Activated naive CD8-positive, alpha-beta T cell treated with anti-CD3 and anti-CD28 coated beads, Interleukin-2, amount 10 ng/mL, durations not matched to agents 7 days and 5 days (primary cell): ENCODE measurements at places on chromosomes 4 and X. TPM values are rescaled to one million over a fixed set of nuclear protein-coding genes. Genes with fewer than 3 reads are reported as not detected.

SRPX2 gene
- not detected for total RNA-seq

F8 gene
- 6.8 TPM for total RNA-seq

HAUS3 gene
- 28.5 TPM for total RNA-seq

STX18 gene
- 27.1 TPM for total RNA-seq

NAT8L gene
- 0.14 TPM for total RNA-seq
